ENCODE measurements at places on chromosomes 11 and 22.

- DNase-seq: no peak
Observed at GRCh38 chr11:121091492-121092152, 9.4 kb upstream of the TECTA start.

DNA sequence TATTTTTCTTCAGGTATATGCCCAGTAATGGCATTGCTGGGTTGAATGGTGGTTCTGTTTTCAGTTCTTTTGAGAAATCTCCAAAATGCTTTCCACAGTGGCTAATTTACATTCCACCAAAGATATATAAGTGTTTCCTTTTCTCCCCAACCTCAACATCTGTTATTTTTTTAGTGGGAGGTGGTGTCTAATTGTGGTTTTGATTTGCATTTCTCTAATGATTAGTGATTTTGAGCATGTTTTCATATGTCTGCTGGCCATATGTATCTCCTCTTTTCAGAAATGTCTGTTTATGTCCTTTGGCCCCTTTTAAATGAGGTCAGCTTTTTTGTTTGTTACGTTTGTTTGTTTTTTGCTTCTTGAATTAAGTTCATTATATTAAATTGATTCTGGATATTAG lies 760.2 kb downstream of the KCNA4 start:
- DNase-seq: no peak

DNA sequence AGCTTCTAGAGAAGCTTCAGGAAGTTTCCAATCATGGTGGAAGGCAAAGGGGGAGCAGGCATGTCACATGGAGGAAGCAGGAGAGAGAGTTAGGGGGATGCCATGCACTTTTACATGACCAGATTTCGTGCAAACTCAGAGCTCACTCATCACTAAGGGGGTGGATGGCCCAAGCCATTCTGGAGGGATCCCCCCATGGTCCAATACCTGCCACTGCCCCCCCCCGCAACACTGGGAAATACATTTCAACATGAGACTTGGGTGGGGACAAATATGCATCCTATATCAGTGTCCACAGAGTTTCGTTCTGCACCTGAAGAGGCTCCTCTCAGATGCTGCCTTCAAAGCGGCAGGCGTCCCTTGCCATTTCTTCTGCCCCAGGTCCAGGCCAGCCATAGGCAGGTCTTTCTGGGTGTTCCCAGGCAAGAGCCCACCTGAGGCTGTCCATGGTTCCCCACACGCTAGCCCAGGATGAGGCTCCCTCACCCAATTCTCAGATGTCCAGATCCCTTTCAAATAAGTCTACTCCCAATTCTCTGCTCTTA lies 1344.3 kb downstream of the TBC1D22A start:
- no peak for DNase-seq

DNA sequence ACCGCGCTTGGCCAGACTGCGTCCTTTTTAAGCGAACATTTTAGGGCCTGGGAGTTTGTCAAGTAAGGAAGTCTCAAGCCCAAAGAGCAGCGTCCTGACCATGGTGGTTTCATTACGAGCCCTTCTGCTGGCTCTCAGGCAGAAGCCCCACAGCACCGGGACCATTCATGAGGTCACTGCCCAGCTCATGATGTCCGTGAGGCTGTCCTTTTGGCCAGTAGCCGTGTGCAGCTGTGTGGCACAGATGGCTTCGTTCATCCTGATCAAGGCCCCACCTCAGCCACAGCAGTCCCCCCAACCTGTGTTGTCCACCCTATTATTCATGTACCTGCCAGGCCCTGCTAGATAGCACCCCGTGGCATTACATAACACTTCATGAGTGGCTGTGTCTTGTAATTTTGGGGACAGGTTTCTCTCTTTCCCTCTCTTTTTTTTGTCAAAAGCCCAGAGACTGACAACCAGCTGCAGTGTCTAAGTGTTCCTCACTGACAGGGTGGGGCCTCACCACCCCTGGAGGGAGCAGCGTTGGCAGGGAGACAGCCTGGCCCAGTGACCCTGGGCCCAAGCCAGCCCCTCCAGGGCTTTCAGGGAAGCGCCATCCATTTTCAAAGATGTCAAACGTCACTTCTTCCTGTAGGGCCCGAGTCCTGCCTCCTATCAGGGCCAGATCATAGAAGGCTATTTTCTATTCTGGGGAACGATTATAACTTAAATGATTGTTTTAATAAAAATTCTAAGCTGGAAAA lies 21.8 kb upstream of the CABP7 start:
- no peak for DNase-seq

DNA sequence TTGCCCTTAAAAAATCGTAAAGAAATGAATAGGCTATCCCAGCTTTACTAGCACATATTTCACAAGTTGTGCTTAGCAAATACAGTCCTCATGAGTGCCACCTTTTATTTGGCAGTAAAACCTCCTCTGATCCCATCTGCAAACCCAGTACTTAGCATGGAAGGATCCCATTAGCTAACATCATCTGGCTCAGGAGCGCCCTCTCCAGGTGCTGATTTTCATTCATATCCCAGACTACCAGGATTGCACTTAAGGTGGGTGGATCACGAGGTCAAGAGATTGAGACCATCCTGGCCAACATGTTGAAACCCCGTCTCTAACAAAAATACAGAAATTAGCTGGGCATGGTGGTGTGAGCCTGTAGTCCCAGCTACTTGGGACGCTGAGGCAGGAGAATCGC lies 76.1 kb upstream of the PAX6 start:
- DNase-seq: no peak

DNA sequence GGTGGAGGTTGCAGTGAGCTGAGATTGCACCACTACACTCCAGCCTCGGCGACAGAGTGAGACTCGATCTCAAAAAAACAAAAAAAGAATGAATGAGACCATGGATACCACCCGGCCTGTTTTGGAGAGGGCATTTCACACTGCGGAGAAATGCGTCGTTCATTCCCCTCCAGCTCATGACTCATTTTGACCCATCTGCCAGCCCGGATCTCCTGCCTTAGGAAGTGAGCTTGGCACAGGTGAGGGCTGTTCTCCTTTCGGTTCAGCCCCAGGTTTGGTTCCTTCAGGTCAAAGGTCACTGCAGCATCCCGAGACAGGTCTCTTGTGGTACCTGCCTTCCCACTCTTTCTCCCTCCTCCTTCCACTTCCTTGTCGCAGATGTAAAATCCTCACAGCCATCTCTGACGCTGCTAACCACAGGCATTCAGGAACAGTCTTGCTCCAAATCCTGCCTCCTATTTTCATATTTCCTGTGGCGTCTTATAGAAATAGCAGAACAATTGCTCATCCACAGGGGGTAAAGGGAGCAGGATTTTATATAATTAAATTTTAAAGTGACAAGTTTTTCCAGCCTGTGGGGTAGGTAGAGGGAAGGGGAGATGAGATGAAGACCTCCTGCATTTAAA lies 517.9 kb downstream of the NTM start:
- no peak for DNase-seq

DNA sequence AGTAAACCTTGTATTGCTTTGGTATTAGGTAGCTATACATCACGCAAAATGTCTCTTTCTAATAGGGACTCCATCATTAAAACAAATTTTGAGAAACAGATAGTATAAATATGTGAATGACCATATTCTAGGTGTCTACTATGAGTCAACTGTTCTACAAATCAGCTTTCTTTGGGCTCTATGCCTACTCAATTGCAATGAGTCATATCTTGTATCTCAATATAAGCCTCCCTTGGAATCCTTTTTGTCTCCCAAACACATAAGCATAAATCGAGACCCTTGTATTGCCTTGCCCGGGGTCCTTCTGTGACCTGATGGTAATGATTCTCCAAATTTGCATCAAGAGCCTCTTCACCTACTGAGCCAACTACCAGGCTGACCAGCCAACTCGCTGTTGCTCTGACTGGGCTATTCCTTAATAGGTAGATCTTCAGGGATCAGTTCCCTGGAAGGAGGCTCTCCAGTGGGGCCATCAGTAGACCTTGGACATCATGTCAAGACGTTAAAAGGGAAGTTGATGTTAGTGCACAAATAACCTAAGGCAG lies 22.2 kb downstream of the BLID start:
- DNase-seq: no peak

DNA sequence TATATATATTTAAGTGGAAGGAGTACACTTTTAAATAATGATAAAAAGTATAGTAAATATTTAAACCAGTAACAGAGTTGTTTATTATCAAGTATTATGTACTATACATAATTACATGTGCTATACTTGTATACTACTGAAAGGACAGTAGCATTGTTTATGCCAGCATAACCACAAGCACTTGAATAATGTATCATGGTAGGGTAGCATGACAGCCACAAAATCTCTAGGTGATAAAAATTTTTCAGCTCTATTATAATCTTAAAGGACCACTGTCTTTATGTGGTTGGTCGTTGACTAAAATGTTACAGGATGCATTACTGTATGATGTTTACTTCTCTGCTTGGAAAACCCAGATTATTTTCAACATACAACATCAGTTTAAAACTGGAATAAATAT lies 349.2 kb downstream of the CASP12 start:
- DNase-seq: no peak

DNA sequence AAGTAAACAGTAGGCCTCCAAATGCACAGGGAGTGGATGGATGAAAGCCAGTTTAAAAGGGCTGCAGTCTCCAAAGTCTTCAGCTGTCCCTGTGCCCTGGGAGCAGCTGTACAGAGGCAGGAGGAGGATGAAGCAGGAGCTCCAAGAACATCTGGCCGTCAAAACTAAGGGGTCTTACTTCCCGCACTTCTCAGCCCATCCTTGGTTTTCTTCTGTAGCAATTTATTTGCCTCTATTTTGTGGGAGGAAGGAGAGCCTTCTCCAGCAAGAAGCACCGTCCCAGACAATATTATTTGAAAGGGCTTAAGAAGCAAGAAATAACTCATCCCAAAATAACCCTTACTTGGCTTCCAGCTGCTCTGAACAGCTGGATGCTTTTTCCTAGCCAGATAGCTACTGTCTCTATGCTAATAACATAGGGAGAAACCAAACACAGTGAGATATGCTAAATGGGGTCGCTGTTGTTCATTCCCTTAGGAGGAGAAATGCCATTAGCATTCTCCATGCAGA lies 133.2 kb downstream of the SPATA19 start:
- no peak for DNase-seq

DNA sequence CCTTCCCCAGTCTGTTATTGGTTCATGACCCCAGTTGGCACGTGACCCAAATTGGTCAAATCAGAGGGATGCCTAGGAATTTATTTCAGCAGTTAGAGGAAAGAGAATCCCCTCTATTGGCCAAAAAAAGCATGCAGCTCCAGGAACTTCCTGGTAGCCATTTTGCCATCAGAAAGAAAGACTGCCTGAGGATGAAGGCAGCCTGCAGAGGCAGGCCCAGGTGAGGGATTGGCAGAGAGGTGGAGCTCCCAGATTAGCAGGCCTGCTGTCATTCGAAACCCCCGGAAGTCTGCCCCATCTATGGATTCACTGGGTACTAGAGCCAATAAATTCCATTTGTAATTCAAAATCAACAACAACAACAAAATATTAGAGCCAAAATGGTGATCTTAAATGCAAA lies 207.6 kb downstream of the CWF19L2 start:
- no peak for DNase-seq

DNA sequence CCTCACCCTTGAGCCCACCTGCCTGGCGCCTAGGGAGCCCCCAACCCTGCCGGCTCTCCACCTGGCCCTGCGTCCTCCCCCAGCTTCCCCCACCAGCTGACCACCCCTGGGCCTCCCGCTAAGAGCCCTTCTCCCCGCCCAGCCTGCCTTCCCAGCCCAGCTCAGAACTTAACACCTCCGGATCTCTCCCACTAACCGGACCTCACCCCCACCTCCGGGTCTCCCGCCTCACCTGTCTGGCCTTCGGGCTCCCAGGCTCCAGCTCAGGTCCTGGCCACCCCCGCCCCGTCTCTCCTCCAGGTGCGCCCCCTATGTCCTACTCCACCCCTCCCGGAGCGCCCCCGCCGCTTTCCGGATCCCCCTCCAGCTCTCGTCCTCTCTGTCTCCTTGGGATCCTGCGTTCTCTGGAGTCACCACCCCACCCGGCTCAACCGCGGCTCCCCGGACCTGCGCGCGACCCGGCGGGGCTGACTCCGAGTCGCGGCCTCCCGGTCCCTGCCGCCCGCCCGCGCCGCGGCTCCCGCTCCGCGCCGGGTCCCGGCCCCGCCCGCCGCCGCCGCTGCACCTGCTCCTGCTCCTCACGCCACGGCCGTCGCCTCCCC lies at the start of gene KCNJ11:
Gene KCNJ11, minus strand, starts transcription at position 51 of the 602 bp plus-strand sequence. CDS start 568 bp downstream, outside the sequence.
- no peak for DNase-seq

DNA sequence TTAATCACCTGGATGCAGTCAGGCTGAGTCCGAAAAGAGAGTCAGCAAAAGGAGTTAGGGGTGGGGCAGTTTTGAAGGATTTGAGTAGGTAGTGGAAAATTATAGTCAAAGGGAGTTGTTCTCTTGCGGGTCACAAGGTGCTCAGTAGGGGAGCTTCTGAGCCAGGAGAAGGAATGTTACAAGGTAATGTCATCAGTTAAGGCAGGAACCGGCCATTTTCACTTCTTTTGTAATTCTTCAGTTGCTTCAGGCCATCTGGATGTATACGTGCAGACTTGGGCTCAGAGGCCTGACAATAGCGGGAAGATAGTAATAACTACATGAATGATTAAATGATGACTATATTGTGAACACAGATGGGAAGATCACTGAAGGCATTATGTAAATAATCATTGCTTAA lies 6.2 kb downstream of the SC5D start:
- no peak for DNase-seq

- DNase-seq: no peak
Observed at GRCh38 chr11:79276736-79277325, 164.0 kb downstream of the TENM4 start.

DNA sequence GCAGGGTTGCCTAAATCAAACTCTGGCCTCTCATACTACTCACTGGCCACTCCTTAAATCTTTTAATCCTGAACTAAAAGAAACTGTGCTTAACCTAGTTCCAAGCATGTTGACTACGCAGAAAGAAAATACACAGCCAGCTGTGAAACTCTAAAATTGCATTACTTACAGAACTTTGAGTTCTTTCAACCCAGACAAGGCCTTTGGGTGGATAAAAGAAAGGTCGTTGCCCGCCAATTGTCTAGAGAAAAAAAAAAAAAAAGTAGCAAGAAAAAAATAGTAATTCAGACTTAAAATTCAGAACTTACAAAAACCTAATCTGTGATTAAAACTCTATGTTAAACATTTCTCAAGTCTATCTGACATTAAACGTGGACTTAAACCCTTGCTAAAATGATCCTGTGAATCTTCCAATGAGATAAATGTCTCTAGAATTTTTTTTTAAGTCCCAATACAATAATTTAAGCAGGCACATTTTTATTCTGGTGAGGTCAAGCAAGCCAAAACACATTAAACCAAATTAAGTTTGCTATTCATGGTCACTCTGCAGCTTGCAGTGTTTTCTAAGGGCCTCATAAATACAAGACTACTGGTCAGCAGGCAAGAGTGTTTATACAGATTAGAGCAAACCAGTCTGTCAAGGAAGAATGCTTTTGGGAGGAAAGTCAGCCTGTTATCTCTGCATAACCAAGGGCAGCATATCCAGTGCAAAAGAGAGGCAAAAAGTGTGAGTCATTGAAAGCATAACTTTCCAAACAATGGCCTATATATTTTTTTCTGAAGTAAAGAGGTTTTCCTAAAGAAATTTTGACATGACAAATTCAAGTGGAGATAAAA lies 29.5 kb upstream of the CCDC34 start:
- DNase-seq: no peak

Data from RKO (cell line).